ENCODE measurements at places on chromosomes 6 and 20.

- ATAC-seq: no peak
Observed at GRCh38 chr6:17224056-17224455, 57.1 kb upstream of the RBM24 start.

DNA sequence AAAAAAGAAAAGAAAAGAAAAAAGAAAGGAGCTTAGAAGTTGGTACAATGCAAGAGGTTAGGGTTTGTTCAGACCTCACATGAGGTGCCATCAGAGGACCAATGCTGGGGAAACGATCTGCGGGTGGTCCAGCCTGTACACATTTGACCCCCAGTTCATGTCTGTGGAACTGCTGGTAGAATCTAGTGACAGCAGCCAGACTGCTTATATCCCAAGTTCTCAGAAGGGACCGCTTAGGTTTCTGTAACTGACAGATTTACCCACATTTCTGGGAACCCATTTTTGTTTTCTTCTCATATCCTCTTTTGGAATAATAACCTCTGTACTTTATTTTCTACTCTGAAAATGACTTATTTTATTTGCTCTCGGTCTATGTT is 4.7 kb downstream of the PPP1R18 start:
- ATAC-seq: no peak

GRCh38 chr6:18990059-18990978 is 603.2 kb downstream of the RNF144B start:
- ATAC-seq: peak; percentile 28

DNA sequence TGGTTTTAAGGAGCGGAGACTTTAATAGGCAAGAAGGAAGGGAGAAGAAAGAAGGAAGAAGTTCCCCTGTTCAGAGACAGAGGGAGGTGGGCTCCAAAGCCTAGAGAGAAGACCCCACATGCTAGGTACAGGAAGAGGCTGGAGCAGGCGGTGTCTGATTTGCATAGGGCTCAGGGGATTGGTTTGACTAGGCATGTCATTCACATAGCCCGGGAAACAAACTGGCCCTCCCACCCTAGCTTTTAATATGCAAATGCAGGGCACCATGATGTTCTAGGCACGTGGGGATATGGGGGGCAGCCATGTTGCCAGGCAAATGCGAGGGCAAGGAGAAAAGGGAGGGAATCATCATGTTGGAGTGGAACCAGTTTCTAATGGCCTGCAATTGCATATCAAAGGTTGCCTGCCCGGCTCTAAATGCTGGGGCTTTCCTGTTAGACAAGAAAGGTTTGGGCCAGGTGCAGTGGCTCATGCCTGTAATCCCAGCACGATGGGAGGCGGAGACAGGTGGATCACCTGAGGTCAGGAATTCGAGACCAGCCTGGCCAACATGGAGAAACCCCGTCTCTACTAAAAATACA is 34.3 kb upstream of the AGPAT4 start:
- ATAC-seq: no peak

DNA sequence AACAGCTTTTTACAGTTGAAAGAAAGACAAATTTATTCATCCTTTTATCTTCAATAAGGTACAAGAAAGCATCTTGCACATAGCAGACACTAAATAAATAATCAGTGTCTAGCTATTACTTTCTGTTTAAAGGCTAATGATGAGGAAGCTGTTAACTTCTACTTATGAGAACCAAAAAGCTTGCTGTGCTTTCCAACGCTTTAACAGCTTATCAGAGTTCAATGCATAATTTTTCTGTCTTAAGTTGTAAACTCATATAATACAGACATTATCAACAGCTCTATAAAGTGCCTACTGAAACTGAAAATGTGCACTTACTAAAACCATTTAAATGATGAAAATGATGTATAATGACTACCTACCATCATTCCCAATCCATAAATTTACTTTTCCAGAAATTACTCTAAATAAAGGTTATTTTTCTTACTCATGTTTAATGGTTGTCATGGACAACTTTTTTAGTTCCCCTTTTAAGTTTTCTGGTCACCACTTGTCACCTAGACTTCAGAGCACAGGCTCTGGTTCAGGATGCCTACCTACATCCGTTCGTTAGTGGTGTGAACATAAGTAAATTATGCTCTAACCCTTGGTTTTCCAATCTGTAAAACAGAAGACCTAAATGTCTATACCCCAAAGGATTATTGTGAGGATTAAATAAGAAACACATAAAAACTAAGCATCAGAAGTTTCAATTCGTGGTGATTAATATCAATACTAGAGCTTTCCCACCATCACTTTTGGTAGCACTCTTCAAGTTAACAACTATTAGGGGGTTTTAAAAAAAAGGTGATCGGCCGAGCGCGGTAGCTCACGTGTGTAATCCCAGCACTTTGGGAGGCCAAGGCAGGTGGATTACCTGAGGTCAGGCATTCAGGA is 8.0 kb downstream of the PNISR start:
- ATAC-seq: no peak

DNA sequence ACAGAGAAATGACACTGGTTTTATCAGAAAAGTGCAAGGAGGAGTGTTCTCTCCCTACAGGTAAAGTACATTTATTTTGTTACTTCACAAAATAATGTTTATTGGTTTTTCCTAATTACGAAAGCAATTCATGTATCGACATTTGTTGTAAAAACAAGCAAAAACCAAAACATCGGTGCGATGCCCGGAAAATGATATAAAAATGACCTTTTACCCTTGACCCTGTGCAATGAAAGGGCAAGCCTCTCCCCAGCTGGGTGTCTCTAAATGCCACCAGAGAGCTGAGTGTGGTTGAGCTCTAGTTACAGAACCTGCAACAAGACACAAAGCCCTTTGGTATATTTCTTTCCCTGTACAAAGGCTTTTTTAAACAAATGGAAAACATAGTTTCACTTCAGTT is 65.4 kb downstream of the CD164 start:
- ATAC-seq: no peak

DNA sequence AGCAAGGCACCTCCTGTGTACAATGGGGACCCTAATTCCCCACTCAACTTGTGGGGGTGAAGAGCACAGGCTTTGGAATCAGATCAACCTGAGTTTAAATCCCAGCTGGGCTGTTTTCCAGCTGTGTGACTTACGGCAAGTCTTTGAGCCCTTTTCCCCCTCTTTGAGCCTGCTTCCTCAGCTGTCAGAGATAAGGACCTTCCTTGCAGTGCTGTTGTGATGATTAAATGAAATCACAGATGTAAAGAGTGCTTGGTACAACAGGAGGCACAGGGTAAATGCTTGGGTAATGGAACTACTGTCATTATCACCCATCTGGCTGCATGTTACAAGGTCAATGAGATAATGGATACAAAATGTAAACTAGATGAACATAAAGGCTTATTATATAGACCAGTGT is 3.2 kb downstream of the SNX21 start:
- no peak for ATAC-seq

GRCh38 chr6:122953766-122954165 is 42.3 kb upstream of the CLVS2 start:
- no peak for ATAC-seq

- ATAC-seq: peak; percentile 87
Observed at GRCh38 chr20:37911838-37912281, 8.9 kb downstream of the VSTM2L start.

DNA sequence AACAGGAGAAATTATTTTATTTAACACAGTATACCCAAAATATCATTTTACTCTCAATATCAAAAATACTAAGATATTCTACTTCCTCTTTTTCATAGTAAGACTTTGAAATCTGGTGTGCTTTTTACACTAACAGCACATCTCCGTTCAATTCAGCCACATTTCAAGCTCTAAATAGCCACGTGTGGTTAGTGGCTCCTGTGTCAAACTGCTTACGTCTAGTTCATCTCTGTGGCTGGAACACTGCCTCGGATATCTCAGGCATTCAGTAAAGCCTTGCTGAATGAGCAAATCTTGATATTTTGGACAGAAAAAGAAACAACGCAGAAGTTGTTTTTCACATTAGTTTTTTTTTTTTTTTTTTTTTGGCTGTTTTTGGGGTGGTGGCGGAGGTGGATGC is 136.1 kb downstream of the EYA4 start:
- ATAC-seq: no peak

GRCh38 chr6:161727083-161727833 is 453.4 kb upstream of the AGPAT4 start:
- ATAC-seq: no peak

Measured in gastroesophageal sphincter (tissue), 4 donors.